ENCODE measurements at places on chromosomes 2 and 18.

DNA sequence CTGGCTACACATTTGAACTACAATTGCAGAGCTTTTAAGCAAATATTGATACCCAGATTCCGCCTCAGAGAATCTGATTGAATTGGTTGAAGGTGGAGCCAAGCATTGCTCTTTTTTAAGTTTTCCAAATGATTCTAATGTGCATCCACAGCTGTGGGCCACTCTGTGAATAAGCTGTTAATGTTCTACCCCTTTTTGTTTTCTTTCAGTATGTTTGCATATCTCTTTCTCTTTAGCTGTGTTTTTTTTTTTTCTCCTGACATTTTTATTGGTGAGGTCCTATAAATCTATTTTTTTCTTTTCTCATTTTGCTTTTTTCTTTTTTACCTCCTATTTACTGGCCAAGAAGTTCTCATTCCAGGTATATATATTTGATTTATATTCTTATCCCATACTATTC, 6.5 kb downstream of the SCN3A start:
- DNase-seq: no peak

DNA sequence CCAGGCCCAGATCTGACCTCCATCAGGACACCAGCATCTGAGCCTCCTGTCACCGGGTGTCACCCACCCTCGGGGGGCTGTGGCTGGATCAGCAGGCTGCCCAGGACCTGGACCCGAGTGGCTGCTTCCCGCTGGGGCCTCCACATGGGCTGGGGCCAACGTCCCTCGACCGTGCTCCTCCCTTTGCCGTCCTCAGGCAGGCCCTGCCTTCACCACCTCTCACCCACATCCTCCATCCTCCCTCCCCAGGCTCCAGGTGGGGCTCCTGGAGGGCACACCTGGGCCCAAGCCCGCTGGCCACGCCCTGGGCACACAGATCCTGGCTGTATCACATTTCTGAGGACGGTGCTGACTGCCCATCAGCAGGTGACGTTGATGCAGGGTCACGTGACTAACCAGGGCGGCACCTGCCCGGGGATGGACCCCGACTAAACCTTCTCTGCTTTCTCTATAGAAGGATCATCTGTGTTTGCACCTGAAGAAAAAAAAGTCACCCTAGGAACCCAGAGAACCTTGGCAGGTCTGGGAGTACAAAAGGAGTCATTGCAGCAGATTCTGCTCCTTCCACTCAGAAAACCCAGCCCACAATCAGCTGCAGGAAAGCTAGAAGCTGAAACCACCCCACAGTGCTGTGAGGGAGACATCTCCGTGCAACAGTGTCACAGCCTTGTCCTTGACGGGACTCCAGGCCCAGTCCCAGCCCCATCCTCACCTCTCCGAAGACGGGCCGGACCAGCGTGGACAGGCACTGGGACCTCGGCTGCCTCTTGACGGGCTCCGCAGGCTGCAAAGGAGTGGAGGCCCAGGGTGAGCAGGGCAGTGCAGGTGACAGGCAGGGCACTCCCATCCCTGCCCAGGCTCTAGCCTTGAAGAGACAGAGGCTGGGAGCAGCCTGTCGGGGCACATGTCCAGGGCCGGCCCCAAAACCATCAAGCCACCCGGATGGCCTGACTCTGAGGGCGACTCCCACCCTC, 11.2 kb downstream of the STK25 start:
- DNase-seq: no peak

GRCh38 chr2:45114221-45114955, 105.1 kb upstream of the SIX2 start:
- DNase-seq: no peak

GRCh38 chr18:51068105-51068504, 38.1 kb downstream of the SMAD4 start:
- no peak for DNase-seq

- no peak for DNase-seq
These were observed 7.9 kb downstream of the PAX3 start for GRCh38 chr2:222290736-222291484.

GRCh38 chr2:228023619-228024018, 152.2 kb downstream of the DAW1 start:
- no peak for DNase-seq

- no peak for DNase-seq
These were observed 82.2 kb downstream of the MARCO start for GRCh38 chr2:119024152-119024551.

DNA sequence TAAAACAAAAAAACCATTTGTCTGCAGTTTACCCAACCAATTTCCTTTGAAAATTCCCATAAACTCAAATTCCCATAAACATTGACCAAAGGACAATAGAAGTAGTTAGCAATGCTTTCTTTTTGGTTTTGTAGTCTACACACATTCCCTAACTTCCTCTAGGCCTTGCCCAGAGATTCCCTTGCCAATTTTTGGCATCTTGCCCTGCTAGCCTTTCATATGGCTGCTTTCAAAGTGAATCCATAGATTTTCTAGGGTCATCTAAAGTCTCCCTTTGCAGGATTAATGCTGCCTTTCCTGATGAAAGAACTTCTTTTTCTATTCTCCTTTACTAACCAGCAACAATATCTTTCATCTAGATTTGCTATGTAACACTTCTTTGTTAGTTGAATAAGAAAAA, 33.4 kb downstream of the THSD7B start:
- DNase-seq: no peak

DNA sequence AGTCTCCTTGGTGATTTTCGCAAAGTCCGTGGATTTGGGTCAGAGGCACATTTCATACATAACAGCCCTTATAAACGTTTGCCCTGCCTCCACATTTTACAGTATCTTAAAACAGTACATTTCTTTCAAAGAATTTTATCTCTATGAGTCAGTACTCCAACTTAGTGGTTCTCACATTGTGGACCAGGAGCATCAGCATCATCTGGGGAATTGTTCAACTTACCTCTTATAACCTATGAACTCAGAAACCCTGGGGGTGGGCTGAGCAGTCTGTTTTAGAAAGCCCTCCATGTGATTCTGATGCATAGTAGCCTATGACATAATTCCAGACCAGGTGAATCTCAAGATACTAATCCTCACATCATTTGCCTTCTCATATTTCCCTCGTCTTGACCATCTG, 12.4 kb downstream of the SUPT7L start:
- DNase-seq: no peak

DNA sequence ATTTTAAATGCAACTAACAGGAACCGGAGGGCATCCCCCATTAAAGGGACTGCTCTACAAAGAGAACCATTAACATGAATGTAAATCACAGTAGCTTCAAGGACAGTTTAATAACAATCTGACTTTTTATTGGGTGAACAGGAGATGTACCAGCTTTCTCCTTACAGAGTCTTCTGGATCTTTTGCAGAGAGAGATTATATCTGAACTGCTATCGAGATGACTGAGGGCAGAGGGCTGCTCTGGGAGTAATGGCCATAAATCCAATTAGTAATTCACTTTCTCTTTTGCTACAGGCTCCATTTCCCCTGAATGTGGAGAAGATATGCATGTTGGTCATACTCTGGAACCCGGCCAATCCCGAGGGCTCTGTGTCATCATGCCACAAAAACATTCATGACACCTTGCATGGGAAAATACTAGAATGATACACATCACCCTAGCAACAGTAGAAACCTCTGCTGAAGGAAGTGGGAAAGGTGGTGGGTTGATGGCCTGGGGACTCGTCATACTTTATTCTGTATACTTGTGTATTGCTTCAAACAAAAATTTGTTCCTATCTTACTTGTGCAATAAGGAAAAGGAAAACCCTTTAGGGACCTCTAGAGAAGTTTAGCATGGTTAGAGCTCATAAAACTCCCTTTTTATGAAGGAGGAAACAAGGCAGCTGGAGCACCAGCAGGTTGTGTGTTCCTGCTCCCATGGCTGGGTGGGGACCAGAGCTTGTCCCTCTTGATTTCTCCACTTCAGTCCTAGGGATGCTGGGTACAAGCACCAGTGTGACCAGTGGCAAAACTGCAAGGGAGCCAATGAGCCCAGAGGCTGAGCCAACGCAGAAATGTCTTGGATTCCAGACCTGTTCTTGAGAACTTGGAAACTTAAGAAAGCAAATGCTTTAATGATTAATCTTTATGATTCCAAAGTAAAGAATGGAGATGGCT, 26.0 kb downstream of the CTAGE1 start:
- DNase-seq: no peak

GRCh38 chr2:71897137-71897480, 250.6 kb downstream of the CYP26B1 start:
- no peak for DNase-seq

DNA sequence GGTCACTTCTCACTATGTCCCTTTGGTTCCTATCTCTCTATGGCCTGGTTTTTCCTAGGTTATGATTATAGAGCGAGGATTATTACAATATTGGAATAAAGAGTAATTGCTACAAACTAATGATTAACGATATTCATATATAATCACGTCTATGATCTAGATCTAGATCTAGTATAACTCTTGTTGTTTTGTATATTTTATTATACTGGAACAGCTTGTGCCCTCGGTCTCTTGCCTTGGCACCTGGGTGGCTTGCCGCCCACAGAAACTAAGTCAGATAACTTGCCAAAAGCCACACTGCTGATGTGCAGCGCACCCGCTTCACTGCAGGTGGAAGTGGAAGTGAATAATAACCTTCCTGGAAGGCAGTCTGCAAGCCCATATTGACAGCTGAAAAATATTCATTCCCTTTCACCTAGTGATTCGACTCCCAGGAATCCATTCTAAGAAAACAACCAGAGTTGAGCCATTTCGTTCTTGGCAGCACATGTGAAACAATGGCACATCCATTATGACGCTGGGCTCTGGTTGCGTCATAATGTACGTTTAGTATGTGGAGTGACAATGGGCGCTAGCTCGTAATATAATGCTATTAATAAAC, 725 bp upstream of the ANKRD53 start:
- no peak for DNase-seq

- DNase-seq: no peak
These were observed 760 bp upstream of the CNOT11 start for GRCh38 chr2:101251844-101252407.

DNA sequence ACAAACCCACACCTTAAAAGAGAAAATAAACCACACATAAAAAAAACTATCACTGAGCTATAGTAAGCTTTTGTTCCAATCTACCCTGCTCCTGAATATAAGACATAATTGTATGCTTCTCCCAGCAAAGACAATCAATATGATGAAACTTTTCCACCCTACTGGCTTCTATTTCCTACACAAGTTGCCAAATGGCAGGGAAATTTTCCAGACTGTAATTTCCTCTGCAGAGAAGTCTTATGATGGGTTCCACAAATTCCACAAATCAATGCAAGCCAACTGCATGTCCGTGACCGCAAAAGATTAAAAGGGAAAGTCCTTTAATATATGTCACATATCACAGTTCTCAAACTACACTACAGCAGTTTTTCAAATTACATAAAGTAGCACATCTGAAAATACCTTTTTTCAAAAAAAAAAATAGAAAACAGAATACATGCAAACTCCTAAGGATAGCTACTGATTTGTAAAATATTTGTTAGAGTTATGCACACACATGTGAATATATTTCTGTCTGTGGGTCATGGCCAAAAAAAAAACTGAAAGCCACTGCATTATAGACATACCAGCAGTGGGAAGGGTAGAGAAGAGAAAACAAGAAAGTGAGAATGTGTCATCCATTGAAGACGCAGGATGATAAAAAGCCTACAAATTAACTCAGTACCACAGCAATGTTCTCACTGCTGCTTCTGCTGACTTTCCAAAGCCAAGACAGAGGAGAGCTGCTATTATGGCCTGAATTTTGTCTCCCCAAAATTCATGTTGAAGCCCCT, 61.4 kb downstream of the RPL31 start:
- no peak for DNase-seq

DNA sequence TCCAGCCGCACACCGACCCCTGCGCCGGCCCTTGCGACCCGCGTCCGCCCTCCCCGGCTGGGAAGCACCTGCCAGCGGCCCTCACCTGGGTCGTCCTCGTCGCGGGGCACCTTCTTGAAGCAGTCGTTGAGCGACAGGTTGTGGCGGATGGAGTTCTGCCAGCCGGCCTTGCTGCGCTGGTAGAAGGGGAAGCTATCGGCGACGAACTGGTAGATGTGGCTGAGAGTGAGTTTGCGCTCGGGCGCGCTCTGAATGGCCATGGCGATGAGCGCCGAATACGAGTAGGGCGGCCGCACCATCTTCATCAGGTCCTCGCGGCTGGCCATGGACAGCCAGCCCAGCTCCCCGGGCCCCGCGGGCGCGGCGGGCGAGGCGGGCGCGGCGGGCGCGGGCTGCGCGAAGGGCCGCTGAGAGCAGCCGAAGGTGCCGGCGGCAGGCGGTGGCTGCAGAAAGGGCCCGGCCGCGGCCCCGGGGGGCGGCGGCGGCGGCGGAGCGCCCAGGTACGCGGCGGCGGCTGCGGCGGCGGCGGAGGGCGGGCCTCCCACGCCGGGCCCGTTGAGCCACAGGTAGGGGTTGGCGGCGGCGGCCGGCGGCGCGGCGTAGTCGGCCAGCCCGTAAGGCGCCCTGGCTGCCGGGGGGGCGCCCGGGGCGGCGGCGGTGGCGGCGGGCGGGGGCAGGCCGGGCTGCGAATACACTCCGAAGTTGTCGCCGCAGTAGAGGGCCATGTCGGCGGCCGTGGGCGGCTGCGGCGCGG, 505 bp downstream of the FOXI3 start:
- no peak for DNase-seq

DNA sequence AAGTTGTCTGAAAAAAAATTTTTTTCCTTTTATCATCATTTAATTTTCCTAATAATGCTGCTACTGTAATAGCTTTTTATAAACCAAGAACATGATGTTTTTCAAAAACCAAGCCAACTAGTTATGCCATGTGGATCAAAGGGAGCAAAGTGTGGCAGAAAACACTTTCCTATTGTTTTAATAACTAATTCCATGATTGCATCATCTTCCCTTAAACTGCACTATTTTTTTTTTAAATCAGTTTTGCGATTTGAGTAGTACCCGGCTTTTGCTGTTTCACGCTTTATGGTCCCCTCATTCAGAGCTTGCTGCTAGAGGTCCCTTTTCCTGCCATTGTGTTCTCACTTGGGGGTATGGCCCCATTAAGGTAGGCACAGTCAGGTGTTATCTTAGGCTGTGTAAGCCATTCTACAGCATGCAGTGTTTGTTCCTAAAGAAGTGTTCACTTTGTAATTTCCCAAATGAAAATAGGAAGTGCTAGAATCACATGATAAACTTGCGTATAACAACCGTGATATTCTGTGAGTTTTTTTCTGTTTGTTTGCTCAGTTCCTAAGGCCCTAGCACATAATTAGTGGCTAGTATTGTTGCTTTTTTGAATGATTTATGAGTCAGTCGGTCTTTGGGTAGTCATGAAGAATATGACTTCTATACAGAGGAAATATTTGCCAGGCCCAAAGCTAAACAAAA, 225.8 kb downstream of the PTGR3 start:
- peak; percentile 43 for DNase-seq

GRCh38 chr2:11898576-11898975, 152.1 kb downstream of the LPIN1 start:
- DNase-seq: no peak

GRCh38 chr18:52348209-52348608, 8.2 kb downstream of the DCC start:
- DNase-seq: no peak

- no peak for DNase-seq
These were observed 2.7 kb downstream of the GEN1 start for GRCh38 chr2:17756668-17757067.

- no peak for DNase-seq
These were observed 852.3 kb upstream of the CRIM1 start for GRCh38 chr2:35503311-35503710.

Data from SHP77 treated with DMSO at 0.1 percent for 48 hours (cell line).